ENCODE measurements at places on chromosomes 1 and 21. TPM values are rescaled to one million over a fixed set of nuclear protein-coding genes. Genes with fewer than 3 reads are reported as not detected.

Gene SLC9C2
- not detected for total RNA-seq

DNA sequence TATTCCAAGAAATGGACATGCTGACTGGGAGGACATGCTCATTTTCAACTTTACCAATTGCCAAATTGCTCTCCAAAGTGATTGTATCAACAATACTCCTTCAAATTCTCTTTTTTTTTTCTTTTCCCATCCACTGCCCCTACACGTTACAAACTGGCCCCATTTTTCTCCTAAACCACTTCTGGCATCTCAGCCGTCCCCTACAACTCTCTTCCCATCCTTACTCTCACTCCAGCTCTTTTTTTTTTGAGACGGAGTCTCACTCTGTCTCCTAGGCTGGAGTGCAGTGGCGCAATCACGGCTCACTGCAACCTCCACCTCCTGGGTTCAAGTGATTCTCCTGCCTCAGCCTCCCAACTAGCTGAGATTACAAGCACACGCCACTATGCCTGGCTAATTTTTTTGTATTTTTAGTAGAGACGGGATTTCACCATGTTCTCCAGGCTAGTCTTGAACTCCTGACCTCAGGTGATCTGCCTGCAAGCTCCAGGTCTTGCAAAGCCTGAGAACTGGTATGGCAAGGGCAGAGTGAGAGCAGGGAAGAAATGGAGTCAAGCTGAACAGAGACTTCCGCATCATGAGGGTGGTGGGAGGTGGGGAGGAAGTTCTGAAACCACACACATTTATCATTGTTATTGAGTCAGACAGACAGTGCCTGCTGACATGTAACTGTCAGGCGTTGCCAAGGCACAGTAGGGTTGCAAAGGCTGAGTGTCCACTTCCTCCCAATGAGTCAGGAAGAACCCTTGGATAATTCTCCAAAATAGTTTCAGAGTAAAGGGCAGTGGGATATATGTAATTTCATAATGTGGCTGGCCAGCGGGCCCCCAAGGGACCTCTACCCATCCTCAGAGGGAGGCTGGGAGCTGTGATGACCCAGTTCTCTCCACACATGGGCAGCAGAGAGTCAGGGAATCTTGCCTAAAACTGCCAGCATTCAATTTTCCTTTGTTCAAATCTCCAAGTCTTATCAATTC lies 17.4 kb downstream of the CELA3A start:
- peak; percentile 42 for DNase-seq

Gene GPR37L1
- total RNA-seq: not detected

GRCh38 chr1:119794876-119795240 lies 16.4 kb downstream of the REG4 start:
- DNase-seq: no peak

Gene LAMC2
- 3.2 TPM for total RNA-seq

Gene KCNK1
- total RNA-seq: 4.5 TPM

- no peak for DNase-seq
Observed at GRCh38 chr1:228107636-228108035, 1.5 kb downstream of the MRPL55 start.

DNA sequence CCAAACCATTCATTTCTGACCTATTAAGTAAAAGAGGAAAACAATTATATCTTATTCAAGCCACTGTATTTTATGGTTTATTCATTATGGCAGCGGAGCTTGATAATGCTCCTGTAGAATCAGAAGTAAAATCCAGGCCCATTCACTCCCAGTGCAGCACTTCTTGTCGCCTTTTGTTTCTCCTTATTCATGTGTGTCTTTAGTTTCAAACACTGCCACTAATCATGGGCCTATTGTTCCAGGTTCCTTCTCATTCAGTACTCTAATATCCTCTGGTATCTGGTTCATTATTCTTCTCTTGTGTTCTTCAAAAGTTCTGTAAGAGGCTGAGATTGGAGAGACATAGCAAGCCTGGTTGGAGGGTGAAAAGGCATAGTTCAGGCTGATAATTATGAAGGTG lies 218.3 kb downstream of the LRRIQ3 start:
- DNase-seq: no peak

Gene KCNC4
- total RNA-seq: 1.3 TPM

DNA sequence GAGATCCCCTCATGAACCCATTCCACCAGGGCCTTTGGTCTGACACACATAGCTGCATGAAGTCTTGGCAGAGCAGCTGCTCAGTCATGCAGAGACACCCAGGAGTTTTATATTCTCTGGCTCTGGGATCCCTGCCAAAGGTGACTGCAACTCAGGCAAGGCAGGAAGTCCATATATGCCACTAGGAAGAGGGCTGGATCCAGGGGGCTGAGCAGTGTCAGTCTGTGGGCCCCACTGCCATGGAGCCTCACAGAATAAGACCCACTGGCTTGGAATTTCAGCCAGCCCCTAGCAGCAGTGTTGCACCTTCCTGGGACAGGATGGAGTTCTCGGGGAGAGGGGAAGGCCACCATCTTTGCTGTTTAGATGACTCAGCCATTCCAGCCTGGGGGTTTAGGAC lies 199.7 kb downstream of the TBX15 start:
- DNase-seq: no peak

Gene HMGN2
- 331 TPM for total RNA-seq

DNA sequence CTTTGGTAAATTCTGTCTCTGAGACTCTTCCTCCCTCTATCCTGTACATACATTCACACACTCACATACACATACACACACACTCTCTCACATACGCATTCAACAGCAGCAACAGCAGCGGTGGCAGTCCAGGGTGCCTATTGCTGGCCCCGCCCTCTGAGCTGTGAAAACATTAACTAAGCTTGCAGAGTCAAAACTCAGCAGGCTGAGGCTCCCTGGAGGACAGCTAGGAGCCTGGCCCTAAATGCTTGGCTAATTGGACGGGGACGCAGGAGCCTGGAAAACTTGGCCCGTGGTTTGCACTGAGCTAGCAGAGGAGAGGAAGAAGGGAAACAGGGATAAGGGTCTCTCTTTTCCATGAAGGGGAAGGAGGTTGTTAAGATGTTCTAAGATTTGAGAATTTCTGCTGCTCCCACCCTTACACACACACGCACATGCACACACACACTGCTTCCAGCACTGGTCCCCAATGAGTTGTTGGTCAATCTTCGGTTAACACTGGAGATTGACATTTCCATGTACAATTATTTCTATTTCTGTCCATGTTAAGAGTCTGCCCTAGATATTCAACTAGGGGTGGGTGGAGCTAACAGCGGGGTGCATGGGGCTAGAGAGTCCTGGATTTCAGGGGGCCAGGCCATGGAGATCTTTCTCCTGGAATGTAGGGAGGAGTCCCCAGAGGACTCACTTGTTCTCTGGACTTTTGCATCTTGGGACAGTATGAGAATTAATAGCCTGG lies 94.2 kb downstream of the PLXNA2 start:
- DNase-seq: no peak

Gene CASQ2
- not detected for total RNA-seq

GRCh38 chr1:206469411-206469932 lies 804 bp upstream of the IKBKE start:
- no peak for DNase-seq

DNA sequence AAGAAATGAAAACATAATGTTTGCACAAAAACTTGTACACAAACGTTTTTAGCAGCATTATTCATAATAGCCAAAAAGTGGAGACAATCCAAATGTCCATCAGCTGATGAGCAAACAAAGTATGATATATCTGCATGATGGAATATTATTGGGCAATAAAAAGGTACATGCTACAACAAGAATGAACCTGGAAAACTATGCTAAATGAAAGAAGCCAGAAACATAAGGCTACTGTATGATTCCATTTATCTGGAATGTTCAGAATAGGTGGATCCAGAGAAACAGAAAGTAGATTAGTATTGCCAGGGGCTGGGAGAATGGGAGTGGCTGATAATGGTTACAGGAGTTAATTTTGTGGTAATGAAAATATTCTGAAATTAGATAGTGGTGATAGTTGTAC lies 19.0 kb downstream of the FBXO28 start:
- DNase-seq: no peak

- no peak for DNase-seq
Observed at GRCh38 chr21:39670701-39671100, 58.0 kb downstream of the B3GALT5 start.

Data from NCI-H460 (cell line).